ENCODE measurements at places on chromosomes 13 and 19. TPM values are rescaled to one million over a fixed set of nuclear protein-coding genes. Genes with fewer than 3 reads are reported as not detected.

Gene CCDC194
- polyA plus RNA-seq: not detected

Gene KLC3
- 0.44 TPM for polyA plus RNA-seq

Gene IQCN
- polyA plus RNA-seq: 3.7 TPM

Gene LILRB4
- polyA plus RNA-seq: not detected

All from neural cell (in vitro differentiated cells).